Breast epithelium (tissue), 4 donors: ENCODE measurements at places on chromosomes 3 and 15. TPM values are rescaled to one million over a fixed set of nuclear protein-coding genes. Genes with fewer than 3 reads are reported as not detected.

DNA sequence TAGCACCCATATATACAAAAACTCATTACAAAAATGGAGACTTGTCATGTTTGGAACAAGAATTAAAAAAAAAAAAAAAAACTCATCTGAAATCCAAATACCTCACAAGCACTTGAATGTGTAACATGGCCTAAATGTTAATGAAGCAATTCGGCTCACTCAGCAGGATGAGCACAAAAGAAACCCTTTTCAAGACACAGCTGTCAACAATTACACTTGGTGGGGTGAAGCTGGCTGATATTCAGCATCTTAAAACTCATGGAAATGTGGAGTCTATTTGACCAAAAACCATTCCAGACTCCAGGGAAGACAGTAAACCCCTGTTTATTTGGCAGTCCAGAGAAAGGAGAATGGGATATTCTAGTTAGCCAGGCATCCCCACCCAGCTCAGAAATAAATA is 205.4 kb upstream of the TSC22D2 start:
- no peak for DNase-seq

Gene KBTBD8
- 1.6 TPM for total RNA-seq

GRCh38 chr3:141373232-141373631 is 4.9 kb downstream of the ZBTB38 start:
- DNase-seq, result no peak

DNA sequence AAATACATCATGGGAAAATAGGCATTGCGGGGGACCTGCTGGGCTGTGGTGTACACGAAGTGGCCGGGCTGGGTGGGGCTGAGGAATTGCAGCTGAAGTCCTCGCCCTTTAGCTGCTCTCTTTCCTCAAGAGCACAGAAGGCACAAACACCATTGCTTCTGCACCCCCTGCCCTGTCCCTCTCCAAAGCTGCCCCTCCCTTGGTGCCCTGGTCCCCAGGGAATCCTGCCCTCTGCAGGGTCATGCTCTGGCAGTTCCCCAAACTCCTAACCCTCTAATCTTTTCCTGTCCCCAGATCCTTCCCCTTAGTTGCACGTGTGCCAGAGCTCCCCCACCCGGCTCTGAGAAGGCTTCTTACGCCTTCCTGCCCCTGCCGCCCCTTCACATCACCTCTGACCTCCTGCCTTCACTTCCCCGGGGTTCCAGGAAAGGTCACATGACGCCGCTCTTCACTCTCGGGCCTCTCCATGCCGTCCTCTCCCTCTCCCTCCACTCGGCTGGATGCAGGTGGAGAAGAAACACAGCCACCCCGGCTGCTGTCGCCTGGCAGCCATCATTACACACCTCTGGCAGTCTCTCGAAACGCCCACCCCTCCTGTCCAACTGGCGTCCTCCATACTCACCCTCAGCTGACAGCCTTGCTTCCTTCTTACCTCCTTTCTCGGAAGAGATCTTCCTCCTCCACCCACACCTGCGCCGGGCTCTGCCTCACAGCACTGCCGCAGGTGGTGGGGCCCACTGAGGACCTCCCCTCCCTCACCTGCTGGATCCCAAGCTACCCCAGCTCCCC is 6.9 kb upstream of the PCSK6 start:
- no peak for DNase-seq

- no peak for DNase-seq
These were observed 17.4 kb downstream of the CCDC12 start for GRCh38 chr3:46959161-46959511.

- no peak for DNase-seq
These were observed 24.1 kb upstream of the GP9 start for GRCh38 chr3:129036222-129037092.

Gene ARNT2
- 7.0 TPM for total RNA-seq

DNA sequence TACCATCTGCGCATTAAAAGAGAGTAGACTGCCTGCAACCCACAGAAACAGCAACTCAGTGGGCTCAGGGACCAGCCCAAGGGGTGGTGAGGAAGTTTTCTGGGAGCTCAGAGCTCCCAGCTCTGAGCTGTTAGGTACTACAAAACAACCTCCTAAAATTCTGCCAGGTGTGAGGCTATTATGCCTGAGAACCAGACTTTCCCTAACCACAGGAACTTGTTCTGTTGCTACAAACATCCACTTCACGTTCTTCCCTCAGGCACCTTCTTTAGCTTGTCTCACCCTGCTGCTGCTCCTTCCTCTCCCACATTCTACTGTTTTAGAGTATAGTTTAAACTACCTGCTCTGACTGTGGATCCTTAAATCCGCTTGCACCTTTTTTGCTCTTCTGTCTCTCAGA is 399.4 kb downstream of the ROBO1 start:
- DNase-seq, result no peak

Gene GRAMD2A
- total RNA-seq, result 52.5 TPM

- no peak for DNase-seq
These were observed 401 bp downstream of the RAMAC start for GRCh38 chr15:82986442-82986780.

GRCh38 chr15:46307746-46308145 is 672.9 kb downstream of the SQOR start:
- DNase-seq, result no peak
